ENCODE measurements at places on chromosomes 11 and 22.

DNA sequence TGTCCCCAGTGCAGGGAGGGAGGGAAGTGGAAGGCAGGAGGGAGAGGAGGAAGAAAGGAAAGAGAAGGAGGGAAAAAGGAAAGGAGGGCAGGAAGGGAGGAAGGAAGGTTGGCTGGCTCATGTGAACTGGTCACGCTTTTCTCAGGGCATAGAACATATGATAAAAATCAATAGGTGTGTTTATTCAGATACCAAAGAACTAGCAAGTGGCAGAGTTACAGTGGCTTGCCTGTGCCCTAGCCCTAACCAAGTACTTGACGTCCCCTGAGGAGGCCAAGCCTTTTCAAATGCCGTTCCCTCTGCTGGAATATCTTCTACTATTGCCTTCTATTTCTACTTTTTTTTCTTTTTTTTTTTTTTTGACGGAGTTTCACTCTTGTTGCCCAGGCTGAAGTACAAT lies 33.5 kb downstream of the CHRDL2 start:
- no peak for DNase-seq

GRCh38 chr22:46731246-46732040 lies 6.6 kb downstream of the CERK start:
- no peak for DNase-seq

GRCh38 chr22:30717331-30717921 lies 22.8 kb downstream of the OSBP2 start:
- no peak for DNase-seq

- peak; percentile 25 for DNase-seq
These were observed 10.2 kb upstream of the LDHA start for GRCh38 chr11:18384157-18384641.

DNA sequence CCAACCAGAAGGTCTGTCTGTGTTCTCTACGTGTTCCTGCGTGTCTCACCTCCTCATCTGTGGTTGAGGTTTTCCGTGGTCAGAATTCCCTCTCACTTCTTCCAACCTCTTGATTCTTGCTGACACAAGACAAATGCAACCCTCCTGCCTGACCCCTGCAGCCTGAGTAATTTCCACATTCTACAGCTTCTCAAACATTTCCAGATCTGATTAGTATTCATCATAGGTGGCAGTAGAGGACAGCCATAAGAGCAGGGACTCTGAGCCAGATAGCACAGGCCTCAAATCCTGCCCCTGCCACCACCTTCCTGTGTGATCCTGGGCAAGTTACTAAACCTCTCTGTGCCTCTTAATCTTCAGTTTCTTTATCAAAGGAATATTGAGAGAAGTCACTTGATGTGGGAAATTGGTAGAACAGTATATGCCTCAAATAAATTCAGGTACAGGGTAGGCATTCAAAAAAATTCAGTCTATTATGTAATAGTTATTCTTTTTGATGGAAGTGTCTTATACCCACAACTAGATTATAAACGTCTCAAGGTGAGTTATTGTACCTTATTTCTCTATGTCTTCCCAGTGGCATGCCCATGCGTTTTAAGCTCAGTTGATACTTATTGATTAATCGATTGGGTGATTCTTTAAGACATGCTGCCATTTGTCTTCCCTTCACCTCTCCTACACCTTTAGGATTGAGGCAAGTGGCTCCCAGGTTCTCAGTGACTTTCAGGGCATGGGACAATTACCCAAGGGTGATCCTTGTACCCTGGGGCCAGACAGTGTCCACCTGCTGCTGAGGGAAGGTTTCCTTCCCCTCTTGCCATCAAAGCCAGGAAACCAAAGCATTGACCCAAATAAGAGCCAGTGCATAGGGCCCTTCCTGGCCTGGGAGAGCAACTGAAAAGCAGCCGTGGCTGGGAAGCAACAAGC lies 19.6 kb downstream of the POU2AF1 start:
- no peak for DNase-seq
